ENCODE measurements at places on chromosomes 13 and 19.

GRCh38 chr13:50353651-50354415, 338.6 kb downstream of the KCNRG start:
- no peak for DNase-seq

DNA sequence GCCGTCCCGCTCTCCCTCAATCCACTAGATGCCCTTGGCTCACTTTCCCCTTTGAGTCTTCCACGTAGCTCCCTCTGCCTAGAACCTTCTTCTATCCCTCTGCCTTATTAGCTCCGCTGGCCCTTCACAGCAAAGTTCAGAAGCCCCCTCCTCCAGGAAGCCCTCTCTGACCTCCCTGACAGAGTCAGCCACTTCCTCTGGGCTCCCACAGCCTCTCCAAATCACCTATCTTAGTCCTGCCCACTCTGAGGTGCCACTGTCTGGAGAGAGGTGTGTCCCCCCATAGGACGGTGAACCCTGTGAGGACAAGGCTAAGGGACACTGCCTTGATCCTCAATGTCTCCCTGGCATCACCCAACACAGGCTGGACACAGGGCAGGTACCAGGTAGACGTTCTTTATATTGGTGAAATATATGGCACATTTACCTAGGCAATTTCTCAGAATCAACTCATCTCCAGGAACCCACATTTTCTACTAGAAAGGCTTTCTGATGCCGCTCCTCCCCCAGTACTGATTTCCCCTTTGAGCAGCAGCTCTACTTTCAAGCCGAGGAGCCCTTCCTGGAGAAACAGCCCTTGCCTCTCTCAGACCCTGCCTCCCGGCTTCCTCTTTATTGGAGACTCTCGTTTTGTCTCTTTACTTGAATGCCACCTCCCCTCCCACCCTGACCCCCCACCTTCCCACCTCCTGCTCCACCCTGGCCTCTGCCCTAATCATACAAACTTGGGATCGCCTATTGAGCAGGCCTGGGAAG, 3.4 kb upstream of the TGFB1 start:
- no peak for DNase-seq

GRCh38 chr19:11905928-11906327, 18.3 kb downstream of the ZNF69 start:
- no peak for DNase-seq

- DNase-seq = no peak
Measured at GRCh38 chr13:59673286-59673685, 490.4 kb downstream of the DIAPH3 start.

- DNase-seq = no peak
Measured at GRCh38 chr19:29106346-29106885, 106.5 kb downstream of the UQCRFS1 start.

- no peak for DNase-seq
Measured at GRCh38 chr13:73198991-73199411, 140.2 kb downstream of the KLF5 start.

DNA sequence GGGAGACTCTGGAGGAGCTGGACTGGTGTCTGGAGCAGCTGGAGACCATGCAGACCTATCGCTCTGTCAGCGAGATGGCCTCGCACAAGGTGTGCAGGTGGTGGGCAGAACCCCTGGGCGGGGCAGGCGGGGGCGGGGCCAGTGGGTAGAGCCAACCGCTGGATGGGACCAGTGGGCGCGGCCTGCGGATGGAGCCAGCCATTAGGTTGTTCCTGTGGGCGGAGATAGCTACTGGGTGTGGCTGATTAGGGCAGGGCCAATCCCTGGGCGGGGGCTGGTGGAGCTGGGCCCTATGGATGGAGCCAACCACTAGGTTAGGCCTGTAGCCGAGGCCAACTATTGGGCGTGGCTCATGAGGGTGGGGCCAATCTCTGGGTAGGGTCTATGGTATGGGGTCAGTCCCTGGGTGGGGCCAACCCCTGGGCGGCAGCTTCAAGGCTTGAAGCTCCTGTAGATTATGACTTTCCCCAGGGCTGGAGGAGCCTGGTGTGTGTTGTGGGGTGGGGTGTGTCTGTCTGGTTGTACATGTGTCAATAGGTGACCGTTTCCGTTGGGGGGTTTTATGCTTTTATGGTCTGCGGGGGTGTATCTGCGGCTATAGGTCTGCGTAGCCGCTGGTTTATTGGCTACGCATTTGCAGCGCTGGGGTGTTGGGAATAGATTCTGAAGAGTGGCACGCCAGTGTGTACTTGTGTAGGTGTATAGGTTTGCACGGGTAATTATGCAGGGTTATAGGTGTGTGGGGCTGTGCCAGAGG, 30.7 kb downstream of the PDE4A start:
- no peak for DNase-seq

- no peak for DNase-seq
Measured at GRCh38 chr13:50685491-50685890, 158.0 kb downstream of the DLEU7 start.

GRCh38 chr19:5238700-5239099, 101.9 kb downstream of the PTPRS start:
- no peak for DNase-seq

DNA sequence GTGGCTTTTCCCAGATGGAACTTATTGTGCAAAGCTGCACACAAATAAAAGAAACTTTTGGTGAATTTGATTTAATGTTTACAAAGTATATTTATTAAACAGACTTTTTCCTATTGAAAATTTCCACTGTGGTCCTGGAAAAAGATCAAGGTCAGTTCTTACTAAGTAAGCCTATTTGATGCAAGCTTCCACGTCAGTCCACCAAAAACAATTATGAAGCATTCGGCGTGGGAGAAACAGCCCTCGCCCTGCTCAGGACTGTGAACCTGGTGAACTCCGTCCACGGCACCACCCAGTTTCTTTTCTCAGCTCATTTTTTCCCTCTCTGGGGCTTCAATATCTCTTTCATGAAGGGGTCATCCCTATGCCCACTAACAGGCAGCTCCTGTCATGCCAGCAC, 149.8 kb downstream of the EFNB2 start:
- no peak for DNase-seq

- no peak for DNase-seq
Measured at GRCh38 chr13:112510987-112511685, 76.8 kb downstream of the TUBGCP3 start.

- no peak for DNase-seq
Measured at GRCh38 chr13:106178816-106179215, 356.6 kb downstream of the EFNB2 start.

GRCh38 chr19:33734913-33735312, 61.8 kb upstream of the KCTD15 start:
- DNase-seq = no peak

DNA sequence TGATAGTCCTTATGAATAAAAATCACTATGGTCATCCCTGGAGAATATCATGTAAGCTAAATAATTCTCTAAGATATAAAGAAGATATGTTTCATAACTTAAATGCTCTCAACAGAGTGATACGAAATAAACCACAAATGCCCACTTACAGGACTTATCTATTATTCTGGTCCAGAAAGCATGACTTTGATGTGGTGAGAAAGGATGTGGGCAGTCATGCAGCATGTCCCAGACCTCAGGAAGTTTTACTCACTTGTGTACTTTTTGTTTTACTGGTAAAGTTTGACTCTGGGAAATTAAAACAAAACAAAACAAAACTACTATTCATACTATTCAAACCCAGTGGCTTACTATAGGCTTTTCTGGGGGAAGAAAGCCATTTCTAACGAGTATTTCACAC, 483.2 kb upstream of the SLITRK6 start:
- DNase-seq = peak; percentile 74

DNA sequence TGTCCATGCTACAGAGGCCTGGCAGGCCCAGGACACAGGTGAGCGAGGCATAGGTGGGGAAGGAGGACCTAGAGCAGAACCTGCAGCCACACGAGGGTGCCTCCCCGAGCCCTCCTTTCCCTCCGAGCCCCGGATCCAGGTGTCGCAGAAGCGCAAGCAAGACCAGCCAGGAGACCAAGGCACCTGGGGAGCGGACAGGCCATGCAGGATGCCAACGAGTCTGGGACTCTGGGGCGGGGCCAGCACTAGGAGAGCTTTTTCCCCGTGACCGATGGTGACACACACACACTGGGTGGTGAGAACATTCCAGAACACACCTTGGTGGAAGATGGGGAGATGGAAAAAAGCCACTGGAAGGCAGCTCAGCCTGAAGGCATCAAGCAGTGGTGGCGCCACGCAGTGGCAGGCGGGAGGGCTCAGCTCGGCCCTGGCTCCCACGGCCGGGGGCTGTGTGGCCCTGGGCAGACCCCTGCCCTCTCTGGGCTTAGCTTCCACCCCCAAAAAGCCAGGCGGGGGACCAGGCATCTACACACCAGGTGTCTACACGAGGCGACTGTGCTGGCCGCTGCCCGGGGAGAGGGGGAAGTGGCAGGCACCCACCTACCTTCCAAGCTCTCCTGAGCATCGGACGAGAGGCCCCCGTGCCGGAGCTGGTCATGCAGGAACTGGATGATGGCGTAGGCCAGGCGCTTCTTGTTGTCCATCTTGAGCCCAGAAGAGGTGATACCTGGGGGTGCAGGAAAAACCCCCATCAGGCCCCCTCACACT, 14.5 kb downstream of the SGTA start:
- DNase-seq = no peak

DNA sequence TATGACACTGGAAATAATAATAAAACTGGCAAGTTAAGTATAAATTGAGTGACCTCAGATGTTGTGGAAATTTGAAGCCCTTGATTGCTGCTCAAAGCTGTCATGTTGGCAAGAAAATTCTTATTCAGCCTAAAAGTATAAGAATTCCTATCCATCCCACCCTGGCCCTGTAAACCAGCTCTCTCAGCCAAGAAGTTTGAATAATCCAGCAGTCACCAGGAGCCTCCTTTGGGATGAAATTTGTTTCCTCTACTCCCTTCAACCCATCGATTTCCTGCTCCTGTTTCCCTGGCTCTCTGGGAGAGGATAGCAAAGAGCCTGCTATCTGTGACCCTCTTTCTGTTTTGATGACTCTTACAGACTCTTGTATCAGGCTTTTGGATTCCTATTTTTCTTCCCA, 169.3 kb downstream of the LHFPL6 start:
- no peak for DNase-seq

DNA sequence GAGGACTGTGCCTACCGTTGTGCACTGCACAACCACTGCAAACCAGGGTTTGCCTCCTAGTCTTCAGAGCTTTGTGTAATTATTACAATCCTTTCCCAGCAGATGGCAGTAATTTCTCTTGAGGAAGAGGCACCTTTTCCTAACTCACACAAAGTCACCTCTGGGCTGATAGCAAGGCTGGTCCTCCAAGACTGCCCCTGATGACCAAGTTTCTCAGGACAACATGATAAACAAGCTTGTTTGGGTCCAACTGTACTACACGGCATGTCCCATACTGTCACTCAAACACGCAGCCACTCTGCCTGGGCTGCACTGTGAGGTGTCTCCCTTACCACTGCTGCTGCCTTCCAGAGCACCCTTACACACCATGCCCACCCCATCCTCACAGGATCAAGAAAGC, 39.3 kb downstream of the RFXAP start:
- no peak for DNase-seq

- no peak for DNase-seq
Measured at GRCh38 chr13:39379118-39379517, 223.9 kb downstream of the LHFPL6 start.

DNA sequence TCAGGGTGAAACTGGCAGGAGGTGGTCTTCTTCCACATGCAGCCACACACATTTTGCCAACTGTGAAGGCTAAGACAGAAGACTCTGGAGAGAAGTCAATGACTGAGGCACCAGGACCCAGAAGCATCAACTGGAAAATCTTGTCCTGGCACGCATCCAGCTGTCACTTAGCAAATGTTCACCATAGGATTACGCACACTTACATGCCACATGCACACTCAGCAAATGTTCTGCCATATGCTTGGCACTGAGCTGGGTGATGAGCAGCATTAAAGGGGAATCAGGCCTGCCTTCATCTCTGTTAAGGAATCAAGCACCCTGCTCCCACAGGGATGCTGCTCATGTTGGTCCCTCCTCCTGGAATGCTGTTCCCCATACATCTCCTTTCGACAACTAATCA, 5.1 kb downstream of the ZNF599 start:
- no peak for DNase-seq

DNA sequence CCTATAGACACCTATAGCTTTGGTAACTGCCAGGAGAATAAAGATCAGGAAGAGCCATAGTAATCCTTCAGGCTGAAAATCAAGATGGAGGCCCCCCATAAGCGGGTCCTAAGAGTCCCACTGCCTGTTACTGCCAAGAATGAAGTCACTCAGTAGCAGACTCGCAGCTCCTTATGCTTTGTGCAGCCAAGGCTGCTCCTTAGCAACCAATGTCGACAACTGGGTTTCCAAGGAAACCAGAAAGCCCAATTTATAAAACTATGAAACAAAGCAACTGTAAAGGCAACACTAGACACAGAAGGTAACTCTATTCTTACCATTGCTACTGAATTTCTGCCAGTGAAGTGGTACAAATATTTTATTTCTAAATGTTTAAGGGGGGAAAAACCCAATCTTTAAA, 56.5 kb downstream of the DCLK1 start:
- DNase-seq = no peak

DNA sequence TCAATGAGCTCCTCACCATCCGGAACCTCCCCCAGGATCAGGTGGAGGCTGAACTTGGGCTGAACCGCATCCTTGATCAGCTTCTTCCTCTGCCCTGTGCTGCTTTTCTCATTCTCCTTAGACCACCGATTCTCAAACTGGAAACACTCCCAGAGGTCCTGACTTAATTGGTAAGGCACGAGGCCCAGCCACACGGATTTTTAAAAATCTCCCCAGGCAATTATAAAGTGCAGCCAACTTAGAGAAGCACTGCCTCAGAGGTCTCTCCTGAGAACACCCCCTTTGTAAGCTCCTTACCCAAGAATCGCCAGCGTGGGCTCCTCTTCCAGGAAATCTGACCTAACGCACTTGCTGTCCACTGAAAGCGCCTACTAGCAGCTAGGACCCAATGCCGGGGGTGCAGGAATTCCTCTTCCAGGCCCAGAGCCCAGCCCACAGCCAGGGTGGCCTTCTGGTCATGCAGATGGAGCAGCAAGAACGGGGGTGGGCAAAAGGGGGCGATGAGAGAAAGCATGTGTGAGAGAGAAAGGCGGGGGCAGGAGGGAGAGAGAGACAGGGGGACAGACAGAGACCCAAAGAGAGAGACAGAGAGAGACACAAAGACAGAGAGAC, 66.9 kb upstream of the CACNA1A start:
- DNase-seq = no peak

DNA sequence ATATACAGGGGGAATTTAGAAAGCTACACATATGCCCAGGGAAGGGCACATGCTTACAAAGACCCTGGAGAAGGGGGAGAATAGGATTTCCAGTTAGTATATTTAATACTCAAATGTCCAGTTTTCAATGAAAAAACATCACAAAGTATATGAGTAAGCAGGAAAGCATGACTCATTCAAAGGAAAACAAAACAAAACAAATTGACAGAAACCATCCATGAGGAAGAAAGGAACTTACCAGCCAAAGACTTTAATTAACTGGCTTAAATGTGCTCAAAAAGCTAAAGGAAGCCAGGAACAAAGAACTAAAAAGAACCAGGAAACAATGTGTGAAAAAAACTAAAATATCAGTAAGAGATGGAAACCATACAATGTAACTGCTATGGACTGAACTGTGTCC, 716.2 kb upstream of the ARGLU1 start:
- no peak for DNase-seq

GRCh38 chr13:98889419-98890085, 88.3 kb downstream of the DOCK9 start:
- DNase-seq = no peak

Data from T-helper 2 cell (primary cell).